ENCODE measurements at places on chromosomes 1 and 21.

DNA sequence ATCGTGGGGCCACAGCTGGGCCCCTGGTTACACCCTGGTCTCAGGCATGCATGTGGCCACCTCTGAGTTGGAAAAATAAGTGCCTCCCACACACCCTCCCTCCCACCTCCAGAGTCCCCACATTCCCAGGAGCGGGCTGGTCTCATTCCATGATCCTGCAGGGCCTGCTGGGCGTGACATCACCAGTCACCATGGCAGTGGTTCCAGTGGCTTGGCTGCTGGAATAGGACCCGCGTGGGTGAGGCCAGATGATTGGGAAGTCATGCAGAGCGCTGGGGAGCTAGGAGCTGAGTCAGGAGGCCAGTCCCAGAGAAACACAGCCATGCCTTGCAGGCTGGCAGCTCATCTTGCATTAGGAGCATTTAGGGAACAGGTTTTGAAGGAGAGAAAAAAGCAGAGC lies 125.4 kb upstream of the TMEM51 start:
- no peak for DNase-seq

DNA sequence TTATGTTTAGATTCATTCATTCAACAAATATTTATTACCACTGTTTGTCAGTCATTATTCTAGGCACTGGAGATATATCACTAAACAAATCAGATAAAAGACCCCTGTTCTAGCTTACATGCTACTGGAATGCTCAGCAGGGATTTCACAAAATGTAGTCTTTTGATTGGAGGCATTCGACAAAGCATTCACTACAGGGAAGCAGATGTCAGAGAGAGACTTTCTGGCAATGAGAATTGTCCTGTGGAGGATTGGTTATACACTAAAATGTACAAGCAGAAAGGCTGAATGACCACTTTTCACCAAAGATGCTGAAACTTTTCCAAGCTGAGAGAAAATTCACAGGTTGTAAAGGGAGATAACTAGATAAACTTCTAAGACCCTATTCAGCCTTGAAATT lies 57.7 kb downstream of the SCMH1 start:
- no peak for DNase-seq

- no peak for DNase-seq
These were observed 451.7 kb downstream of the CAMTA1 start for GRCh38 chr1:7236844-7237515.

DNA sequence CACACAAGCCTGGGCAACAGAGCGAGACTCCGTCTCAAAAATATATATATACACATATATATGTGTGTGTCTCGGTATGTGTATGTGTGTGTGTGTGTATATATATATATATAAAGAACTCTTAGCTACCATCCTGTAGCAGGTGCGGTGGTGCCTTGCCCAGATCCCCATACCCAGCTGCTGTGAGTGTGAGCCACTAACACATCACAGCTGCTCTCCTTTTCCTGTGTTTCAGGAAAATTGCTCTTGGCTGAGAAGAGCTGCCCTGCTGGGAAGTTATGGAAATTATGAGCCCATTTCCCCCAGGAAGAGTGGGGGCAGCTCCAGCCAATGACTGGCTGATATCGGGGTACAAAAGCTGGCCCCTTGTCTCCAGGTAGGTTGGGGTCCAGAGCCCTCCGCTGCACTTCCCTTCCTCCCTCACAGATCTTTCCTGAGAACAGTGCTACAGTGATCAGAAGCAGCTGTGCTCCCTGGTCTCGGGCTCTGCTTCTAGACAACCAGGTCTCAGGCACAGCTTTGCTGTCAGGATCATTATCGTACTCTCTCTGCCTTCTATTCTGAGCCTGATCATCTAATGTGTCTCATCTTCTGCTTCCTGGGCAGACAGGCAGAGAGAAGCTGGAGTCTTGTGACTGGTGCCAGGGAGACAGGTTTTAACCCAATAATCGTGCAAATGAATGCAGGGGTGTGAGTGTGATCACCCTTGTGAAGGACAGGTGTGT lies 109.6 kb upstream of the ZNF678 start:
- no peak for DNase-seq

DNA sequence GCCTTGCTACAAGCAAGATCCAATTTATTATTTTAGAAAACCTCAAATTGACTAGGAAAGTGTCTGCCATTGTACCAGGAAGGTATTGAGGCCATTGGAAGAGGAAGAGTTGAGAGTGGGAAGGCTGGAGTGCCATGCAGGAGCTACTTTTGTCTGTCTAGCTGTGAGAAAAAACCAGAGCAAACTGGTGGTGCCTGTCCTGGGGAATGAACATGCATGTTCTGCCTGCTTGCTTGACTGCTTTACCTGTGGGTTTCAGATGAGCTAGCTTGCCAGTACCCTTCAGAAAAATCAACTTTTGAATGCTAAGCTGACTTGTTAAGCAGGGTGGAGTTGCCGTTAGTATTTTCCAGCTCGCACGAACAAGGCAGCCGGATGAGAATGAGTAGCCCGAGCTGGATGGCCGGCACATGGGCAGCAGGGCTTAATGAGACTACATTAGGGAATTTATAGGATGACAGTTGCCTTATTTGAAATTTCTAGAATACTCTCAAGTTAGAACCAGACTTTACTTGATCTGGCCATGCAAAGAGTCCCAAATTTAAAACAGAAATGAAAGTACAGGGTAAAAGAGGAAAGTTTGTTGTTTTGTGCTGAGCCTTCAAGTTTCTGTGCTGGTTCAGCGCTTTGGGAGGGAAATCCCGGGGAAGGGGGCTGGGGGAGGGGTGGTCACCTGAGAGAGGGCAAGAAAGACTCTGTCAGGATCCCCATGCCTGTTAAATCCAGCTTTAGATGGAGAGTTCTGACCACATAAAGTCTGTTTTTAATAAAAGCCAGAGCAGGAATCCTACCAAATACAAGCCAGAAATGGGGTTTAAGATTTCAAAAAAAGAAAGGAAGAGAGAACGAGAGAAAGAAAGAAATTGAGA lies 29.6 kb upstream of the C1orf105 start:
- DNase-seq = no peak

- DNase-seq = no peak
These were observed 37.9 kb downstream of the TGFB2 start for GRCh38 chr1:218383051-218383450.

DNA sequence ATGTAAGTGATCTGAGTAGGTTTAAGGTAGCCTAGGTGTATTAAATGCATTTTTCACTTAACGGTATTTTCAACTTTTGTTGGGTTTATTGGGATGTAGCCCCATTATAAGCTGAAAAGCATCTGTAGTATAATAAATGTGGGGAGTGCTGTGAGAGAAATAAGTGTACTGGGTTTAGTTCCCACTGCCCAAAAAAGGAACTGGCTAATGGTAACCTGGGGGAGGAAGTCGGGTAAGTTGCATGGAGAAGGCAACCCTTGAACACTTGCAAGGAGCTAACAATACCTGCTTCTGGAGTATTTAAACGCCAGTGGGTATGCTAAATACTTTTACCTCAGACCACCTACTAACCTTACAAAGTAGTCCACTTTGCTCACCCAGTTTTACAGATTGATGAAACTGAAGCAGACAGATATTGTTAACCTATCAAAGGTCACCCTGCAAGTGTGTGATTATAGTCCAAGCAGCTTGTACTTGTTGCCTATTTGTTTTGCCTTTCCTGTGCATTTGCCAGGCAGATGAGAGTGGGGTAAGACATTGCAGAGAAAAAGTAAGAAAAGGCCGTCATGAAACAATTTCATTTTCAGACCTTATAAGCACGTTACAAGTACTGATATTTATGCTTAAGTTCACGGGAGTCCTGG lies 7.6 kb upstream of the SHISA4 start:
- no peak for DNase-seq

DNA sequence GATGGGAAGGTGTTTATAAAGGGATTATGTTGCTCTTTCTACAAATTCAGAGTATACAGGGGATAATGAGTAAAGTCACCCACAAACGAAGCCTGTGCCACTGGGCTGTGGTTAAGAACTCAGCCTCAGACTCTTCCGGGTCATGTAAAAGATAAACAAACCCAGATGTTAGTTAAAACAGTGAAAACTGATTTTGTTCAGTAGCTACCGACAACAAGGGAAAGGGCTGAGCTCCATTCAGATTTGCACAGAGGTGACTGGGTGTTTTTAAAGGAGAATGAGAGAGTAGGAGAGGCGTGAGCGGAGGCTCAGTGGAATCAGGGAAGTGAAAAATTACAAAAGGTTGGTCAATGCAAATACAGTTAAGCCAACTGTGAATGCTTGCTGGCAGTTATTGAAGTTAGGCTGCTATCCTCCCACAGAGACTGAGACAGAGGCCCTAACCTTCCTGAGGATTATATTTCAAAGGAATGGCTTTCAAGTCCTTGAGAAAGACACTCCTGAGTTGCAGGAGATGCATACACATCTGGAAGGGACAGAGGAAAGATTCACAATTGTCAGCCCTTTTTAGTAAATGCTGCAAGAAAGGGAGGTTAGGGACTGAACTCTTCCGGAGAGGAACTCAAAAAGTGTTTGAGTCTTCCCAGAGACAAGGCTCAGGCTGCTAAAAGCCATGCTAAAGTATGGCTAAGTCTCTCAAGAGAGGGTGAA lies 29.9 kb upstream of the SAMD13 start:
- no peak for DNase-seq

- no peak for DNase-seq
These were observed 187.5 kb upstream of the PLXNA2 start for GRCh38 chr1:208431721-208432120.
